ENCODE measurements at places on chromosomes 16 and 17.

- DNase-seq = no peak
These were observed 20.1 kb downstream of the MYBBP1A start for GRCh38 chr17:4534928-4535666.

DNA sequence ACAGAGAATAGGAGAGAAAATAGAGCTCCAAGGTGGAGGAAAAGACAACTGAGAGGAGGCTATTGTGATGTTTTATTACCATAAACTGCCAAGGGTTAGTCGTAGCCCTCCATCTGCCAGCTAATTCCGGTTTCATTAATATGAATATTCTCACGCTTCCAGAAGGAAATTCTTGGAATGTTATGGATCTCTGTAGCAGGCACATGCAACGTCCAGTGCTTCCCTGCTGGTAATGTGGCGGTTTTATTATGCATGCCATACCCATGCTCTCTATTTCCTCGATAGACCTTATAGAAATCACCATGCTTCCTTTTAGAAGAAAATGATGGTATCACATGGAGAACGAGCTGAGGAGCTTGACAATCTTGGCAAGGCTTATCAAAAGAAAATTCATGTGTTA, 463.6 kb downstream of the MAF start:
- DNase-seq = no peak

DNA sequence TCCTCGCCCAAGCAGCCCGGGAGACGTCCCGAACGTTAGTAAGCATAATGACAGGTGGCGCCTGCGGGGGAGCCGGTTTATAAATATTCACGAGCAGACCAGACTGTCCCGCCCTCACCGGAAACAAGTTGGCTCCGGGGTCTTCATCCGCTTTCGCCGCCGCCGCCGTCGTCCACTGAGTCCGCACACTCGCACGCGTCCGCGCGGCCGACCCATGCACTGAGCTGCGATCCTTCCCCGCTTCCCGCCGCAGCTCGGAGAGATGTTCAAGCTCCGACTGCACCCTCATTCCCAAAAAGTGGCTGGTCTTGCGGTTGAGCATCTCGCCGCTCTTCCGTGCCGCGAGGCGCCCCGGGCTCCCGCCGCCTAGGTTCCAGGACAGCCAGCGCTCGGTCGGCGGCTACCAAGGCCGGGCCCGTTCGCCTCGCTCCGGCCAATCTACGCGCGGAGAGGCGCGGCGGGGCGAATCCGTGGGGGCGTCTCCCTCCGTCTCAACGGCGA, 385 bp downstream of the CFAP119 start:
- no peak for DNase-seq

GRCh38 chr17:57530508-57530907, 214.6 kb downstream of the CCDC182 start:
- DNase-seq = no peak

DNA sequence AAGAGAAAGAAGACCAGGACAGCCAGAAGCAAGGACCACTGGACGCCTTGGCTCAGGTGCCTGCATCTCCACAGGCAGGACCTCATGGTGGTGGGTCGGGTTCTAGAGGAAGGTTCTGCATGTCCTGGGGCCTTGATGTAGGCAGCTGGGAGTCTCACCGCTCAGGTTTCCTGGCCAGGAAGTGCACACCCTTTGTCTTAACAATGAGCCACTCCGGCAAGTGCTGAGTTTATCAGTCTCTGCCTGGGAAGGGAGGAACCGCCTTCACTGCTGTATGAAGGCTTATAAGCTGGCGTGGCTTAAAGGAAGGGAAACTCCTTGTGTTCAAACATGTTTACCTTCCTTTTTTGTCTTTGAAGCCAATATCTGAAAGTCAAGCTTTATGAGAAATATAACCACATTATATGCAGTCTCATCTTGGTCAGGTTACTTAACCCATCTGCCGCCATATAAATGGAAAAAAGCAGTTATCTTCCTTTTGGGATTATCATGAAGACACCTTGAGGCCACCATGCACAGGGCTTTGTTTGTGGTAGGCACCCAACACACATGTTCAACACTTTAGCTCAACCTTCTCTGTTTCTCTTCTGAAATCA, at the start of gene ST6GALNAC1:
ST6GALNAC1 (minus strand) TSS at position 205 of the 596 bp plus-strand sequence; CDS start at position 86, 119 bp downstream.
- no peak for DNase-seq

DNA sequence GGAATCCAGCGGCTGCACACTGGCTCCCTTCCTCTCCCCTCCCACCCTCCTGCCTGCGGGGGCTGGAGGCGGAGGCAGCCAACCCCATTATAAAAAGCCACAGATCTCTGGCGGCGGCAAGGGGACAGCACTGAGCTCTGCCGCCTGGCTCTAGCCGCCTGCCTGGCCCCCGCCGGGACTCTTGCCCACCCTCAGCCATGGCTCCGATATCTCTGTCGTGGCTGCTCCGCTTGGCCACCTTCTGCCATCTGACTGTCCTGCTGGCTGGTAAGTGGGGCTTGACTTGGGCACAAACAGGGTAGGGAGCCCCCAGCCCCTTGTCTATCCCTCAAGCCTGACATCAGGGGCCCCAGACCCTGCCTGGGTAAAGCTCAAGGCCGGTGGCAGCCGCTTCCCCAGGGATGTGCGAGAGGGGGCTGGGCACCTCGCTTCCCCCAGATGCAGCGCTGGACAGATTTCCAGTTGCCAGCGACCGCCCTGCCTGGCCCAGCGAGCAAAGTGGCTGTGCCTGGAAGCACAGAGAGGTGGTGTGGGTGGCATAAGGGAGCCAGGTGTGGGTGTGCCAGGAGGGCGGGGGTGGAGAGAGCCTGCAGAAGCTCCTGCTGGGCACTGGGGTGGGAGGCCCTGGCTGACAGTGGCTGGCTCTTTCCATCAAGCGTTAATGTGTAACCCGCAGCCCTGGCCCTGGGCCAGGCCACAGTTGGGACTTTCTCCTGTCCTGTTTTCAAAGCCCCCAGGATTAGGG, at the start of gene CX3CL1:
CX3CL1 (plus strand) TSS at position 119 of the 745 bp plus-strand sequence; CDS start at position 198, 79 bp downstream.
- no peak for DNase-seq

- DNase-seq = no peak
These were observed 56.5 kb downstream of the RNF213 start for GRCh38 chr17:80316927-80317705.

DNA sequence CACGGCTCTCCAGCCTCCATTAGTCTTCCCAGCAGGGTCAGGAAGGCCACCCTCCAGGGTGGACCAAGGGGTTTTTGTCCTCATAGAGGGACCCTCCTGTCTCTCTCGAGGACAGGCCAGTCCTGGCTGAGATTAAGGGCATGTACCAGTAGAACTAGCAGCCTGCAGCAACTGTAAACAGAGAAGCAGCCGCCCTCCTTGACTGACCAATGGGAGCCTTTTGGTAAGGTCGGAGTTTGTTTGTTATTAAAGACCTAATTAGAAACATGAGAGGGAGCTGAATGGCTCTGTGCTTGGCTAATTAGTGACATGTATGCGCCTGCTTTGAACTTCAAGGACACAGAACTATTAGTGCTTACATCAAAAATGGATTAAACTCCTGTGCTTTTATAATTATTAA, 80.0 kb downstream of the CCDC182 start:
- DNase-seq = no peak

DNA sequence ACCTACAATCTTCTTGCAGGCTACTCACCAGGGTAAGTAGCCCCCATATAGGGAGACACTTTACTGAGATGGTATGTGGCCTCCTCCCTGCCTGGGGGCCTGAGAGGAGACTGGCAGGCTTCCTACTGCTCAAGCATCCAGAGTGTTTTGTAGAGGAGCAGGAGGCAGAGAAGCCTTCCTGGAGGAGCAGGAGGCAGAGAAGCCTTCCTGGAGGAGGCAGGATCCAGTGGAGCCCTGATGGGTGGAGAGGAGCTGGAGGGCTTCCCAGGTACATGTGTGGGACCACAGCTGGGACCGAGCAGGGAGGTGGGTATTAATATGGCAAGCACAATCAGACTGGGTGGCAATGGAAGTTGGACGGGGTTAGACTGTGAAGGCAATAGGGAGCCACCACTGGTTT, 2.1 kb upstream of the ADGRG5 start:
- no peak for DNase-seq

DNA sequence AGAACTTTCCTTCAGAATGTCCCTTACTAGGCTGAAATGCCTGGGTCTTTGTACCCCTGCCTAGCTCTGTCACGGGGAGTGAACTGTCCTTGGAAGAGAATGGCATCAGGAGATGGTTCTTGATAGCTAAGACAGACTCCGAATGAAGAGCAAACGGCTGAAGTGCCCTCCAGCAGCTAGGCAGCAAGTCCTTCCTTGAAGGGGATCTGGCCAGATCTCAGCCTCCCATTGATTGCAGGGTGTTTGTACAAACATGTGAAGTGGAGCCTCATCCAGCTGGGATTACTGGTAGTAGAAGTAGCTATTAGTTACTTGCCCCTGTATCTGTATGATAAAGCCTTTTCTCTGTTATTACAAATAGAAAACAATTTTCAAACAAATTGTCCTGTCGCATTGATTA, 30.9 kb downstream of the LRRC36 start:
- no peak for DNase-seq

DNA sequence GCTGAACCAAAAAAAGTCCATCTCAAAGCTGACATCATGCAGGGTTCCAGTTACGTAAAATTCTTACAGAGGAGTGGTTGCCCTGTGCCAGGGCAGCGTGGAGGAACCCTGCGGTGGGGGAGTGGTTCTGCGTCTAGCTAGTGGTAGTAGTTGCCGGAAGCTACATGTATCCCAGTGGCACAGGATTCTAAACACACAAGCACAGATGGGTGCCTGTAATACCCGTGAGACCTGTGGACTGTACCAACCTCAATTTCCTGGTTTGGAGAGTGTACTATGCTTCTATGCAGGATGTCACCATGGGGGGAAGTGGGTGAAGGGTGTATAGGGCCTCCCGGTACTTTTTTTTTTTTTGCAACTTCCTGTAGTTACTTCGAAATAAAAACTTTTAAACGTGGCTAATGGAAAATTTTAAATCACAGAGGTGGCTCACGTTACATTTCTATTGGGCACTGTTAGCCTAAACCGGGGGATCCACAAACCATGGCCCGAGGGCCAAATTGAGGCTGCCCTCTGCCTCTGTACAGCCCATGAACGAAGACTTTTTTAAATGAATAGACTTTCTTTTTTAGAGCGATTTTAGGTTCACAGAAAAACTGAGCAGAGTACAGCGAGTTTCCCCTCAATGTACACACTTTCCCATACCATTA, 38.5 kb downstream of the TBC1D16 start:
- DNase-seq = peak; percentile 37

GRCh38 chr16:49713770-49714169, 142.1 kb downstream of the ZNF423 start:
- no peak for DNase-seq

- DNase-seq = no peak
These were observed 47.6 kb downstream of the NUP93 start for GRCh38 chr16:56777482-56777881.

DNA sequence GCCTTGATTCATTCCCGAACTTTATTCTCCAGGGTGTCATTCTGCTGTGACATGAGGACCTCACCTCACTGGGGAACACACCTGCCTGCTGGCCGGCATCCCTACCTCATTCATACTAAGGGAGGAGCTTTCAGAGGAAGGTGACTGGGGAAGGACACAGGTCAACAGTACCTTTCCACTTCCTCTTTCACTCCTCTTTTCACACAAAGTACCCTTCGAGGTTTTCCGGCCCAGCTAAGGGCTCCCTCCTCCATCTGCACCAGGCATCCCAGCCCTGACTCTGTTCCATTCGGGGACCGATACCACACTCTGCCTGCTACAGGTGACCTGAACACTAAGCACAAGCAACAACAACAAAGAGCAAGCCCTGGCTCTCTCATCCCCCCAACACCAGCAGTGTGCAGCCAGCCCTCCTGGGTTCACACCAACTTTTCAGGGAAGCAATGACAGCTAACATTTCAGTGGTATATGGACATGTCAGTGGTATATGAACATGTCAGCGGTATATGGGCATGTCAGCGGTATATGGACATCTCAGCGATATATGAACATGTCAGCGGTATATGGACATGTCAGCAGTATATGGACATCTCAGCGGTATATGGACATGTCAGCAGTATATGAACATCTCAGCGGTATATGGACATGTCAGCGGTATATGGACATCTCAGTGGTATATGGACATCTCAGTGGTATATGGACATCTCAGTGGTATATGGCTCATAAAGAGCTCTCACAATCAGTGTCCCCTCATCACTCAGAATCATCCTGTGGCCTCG, 16.0 kb downstream of the TRIM25 start:
- DNase-seq = no peak

DNA sequence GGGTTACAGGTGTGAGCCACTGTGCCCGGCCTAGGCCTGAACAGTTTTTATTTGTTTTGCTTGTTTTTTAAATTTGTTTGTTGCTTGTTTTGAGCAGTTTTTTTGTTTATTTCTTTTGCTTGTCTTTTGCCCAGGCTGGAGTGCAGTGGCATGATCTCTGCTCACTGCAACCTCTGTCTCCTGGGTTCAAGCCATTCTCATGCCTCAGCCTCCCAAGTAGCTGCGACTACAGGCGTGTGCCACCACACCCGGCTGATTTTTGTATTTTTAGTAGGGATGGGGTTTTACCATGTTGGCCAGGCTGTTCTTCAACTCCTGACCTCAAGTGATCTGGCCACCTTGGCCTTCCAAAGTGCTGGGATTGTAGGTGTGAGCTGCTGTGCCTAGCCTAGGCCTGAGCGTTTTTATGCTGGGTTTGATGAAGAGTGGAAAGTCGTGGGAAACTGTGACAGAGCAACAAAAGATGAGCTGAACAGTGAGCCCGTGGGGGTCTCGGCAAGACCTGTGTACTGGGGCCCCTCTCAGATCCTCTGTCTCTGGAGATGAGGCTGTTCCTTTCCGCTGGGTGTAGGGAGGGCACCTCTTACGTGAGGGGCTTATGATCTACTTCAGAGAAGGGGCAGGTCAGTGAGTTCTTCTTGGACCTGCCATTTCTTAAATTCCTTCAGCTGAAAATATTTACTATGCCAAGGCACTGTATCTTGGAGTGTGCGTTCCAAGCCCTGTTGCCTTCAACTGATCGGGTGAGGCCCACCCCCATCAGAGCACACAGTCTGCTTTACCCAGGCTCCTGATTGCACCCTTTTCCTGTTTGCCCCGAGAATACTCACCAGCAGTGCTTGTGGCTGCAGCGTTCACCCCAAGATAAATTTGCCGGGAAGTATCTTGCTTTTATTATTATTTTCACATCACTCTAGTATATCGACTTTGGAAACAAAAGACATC, 322.1 kb downstream of the SEC14L1 start:
- no peak for DNase-seq

DNA sequence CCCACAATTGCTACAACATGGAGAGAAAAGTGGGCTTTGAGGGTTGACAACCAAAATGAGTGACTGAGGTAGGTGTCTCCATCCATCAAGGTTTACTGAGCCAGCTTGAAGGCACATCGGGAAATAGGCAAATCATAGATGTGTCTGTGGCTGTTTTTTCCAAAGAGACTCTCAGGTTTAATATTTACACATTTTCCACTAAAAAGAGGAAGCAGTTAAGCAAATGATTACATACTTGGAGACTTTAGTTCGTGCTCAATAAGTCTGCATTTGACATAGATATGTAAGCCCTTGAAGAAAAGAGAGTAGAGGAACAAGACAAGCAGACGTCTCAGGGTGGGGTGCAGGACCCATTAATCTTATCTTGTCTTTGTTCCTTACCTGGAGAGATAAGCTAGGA, 148.9 kb upstream of the COX10 start:
- no peak for DNase-seq

Data from stimulated activated CD4-positive, alpha-beta T cell treated with anti-CD3 and anti-CD28 coated beads, TNF-alpha, amount 100 ng/mL, for 1 hour (primary cell).